ENCODE measurements at places on chromosomes 11 and 22.

- peak; percentile 16 for DNase-seq
These were observed 25.0 kb upstream of the YPEL1 start for GRCh38 chr22:21760640-21761039.

- DNase-seq: no peak
These were observed 59.4 kb upstream of the LYVE1 start for GRCh38 chr11:10627816-10628215.

- DNase-seq: no peak
These were observed 7.0 kb upstream of the CHADL start for GRCh38 chr22:41247703-41248102.

- DNase-seq: no peak
These were observed 1083.6 kb downstream of the DLG2 start for GRCh38 chr11:84543367-84544159.

GRCh38 chr11:118918128-118918685, 7.5 kb downstream of the BCL9L start:
- no peak for DNase-seq

DNA sequence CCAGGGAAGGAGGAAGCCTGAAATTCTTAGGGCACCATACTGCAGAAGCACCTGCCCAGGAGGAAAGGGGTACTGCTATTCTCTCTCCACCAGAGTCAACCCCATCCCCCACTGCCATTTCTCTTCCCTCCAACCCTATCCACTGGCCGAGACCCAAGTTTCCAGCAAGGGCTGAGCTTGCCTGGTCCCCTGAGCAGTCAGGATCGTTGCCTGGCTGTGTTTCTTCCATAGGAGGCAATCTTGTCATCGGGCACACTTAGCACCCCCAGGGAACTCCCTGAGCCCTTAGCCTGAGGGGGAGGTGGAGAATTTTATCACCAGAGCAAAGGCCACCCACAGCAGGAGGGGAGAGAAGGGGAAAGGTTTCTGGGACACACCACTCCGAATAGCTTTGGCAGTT, 115.8 kb upstream of the NECTIN1 start:
- DNase-seq: no peak

Data from Kasumi-1 (cell line).